Memory B cell (primary cell): ENCODE measurements at places on chromosomes 12 and 14.

DNA sequence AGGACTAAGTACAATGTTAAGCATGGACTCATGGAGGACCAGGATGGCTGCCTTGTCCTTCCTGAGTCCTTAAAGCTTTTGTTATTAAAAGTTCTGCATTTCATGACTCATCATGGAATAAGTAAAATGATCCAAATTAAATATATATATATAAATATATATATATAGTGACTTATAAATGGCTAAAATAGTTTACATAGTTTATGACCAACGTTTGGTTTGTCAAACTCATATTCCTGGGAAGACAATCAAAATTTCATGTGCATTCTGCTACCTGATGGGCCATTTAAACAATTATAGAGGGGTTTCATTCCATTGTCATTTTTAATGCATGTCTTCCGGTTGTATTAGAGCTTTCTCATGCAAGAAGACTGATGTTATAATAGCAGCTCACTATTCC, 1190.7 kb downstream of the FSCB start:
- no peak for DNase-seq

DNA sequence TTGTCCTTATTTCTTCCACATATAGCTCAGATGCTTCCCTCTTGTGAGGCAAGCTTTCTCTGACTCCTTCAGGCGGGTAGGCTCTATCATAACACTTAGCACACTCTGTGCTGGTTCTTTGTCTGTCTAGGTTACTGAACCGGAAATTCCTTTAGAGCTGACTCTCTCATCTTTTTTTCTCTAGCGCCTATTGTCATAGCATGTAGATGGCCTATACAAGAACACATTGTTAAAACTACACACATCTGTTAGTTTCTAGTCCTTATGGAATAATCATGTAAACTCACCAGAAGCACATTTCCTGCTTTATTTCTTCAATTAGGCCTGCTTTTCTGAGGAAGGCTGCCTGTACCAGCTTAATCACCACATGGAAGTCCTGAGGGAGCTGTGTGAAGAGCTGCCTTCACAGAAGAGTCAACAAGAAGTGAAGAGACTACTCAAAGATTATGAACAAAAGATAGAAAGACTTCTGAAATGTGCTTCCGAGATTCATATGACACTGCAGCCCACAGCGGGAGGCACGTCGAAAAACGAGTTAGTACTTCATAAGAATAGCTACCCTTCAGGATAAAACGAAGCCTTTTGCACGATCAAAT, 143.9 kb downstream of the SYNE2 start:
- DNase-seq = no peak

DNA sequence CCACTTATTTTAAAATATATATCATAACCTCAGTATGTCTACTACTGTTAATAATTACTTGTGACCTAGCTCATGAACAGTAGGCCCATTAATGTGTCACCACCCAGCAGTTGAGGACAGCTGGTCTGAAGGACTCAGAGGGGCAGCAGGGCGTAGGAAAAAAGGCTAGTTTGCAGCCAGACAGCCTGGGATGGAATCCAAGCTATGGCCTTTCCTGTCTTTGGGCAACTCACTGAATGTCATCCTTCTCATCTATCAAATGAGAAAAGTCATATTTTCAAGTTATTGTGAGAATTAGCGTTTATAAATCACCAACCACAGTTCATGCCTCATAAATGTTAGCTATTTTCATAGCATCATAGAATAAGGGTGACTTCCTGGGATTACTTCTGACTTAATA, 12.3 kb downstream of the DENND5B start:
- DNase-seq = no peak

DNA sequence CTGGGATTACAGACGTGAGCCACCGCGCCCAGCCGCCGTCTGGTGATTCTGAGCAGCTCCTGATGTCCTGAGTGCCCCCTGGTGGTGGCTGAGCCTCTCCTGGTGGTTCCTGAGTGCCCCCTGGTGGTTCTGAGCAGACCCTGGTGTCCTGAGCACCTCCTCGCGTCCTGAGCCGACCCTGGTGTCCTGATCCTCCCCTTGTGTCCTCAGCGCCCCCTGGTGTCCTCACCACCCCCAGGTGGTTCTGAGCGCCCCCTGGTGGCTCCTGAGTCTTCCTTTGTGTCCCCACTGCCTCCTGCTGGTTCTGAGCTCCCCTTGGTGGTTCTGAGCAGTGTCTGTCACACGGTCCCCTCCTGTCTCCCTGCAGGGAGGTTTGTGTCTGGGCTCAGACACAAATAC, 1304.9 kb downstream of the TMEM121 start:
- peak; percentile 76 for DNase-seq

GRCh38 chr14:101449114-101449513, 112.2 kb upstream of the DIO3 start:
- no peak for DNase-seq

DNA sequence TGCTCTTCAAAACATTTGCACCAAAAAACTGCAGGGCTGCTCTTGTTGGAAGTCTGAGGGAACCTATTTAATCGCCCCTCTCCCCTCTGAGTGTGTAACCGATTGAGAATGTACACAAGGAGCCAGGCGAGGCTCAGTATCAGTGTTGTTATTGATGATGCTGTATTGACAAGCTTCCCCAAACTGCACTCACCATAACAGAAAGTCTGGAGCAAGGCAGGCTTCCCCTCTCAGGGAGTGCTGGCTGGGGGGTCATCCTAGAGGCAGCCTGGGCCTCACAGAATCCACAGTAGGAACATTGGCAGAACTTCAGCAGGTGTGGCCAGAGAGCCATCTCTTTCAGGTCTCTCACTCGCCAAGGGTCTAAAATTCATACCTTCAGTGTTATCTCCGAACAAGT, 58.1 kb upstream of the TUNAR start:
- DNase-seq = no peak

DNA sequence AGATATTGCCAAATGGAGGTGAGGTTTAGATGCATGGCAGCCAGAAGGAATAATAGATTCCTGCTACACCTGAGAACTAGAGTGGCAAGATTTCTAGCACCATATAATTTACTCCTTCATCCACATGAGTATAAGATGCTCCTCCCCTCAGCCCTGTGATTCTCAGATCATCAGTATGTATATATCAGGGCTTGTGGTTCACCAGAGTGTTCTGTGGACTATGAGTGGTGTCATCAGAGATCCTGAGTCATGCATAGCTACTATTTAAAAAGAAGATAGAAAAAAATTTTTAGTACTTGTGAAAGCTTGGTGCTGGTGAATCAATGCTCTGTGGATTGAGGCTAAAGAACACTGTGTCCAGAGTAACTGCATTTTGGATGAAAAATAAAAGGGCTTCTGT, 285.9 kb downstream of the BMP4 start:
- no peak for DNase-seq

GRCh38 chr12:91381309-91381804, 198.7 kb upstream of the DCN start:
- no peak for DNase-seq

- DNase-seq = no peak
These were observed 66.7 kb downstream of the NTN4 start for GRCh38 chr12:95723693-95724384.

DNA sequence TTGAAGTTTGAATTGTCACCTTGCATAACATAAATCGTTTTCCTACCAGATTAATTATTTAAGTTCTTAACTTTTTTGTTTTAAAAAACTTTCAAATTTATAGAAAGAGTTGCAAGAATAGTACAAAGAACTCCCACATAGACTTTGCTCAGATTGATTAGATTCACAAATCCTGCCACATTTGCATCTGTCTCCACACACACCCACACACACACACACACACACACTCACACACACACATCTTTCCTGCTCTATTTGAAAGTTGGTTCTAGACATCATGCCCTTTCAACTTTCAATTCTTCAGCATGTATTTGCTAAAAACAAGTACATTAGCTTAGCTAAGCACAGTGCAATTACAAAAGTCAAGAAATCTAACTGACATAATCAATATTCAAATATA, 184.0 kb downstream of the ITPR2 start:
- DNase-seq = no peak
